SW480 (cell line): ENCODE measurements at places on chromosomes 3 and 15.

DNA sequence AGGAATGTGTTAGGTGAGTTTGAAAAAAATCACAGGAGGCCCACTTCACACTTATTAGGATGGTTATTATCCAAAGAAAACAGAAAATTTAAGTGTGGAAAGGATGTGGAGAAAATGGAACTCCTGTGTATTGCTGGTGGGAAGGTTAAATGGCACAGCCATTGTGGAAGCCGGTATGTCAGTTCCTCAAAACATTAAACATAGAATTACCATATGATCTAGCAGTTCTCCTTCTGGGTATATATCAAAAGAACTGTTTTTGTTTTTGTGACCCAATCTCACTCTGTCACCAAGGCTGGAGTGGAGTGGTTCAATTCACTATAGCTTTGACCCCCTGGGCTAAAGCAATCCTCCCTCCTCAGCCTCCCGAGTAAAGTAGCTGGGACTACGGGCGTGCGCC is 10.4 kb upstream of the ZFYVE19 start:
- no peak for DNase-seq

- DNase-seq, result peak; percentile 91
Observed at GRCh38 chr3:115784739-115785536, 161.6 kb downstream of the GAP43 start.

GRCh38 chr3:182668974-182669373 is 124.3 kb upstream of the ATP11B start:
- no peak for DNase-seq

DNA sequence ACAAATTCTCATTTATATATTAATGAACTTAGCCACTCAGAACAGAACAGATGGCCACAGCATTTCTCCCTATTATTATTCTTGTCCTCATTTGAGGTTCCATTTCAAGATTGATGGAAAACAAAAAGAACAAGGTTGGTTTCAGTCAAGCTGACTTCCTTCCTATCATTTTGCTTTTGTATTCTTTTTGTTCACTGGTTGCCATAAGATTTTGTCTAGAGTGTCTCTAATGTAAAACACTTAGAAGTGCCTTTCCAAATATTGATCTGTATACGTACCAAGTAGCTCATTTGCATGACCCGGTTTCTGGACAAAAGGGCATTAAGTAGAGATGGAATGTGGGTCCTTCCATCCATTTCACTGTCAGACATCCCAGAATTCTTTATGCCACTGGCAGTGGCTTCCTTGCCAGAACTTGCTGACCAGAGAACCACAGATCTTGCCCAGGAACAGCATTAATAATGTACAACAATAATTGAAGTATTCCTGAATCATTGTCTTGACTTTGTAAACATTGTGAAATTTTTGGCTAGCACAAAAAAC is 63.8 kb downstream of the PEX5L start:
- DNase-seq, result no peak

- DNase-seq, result no peak
Observed at GRCh38 chr3:65556934-65557577, 481.7 kb downstream of the MAGI1 start.

DNA sequence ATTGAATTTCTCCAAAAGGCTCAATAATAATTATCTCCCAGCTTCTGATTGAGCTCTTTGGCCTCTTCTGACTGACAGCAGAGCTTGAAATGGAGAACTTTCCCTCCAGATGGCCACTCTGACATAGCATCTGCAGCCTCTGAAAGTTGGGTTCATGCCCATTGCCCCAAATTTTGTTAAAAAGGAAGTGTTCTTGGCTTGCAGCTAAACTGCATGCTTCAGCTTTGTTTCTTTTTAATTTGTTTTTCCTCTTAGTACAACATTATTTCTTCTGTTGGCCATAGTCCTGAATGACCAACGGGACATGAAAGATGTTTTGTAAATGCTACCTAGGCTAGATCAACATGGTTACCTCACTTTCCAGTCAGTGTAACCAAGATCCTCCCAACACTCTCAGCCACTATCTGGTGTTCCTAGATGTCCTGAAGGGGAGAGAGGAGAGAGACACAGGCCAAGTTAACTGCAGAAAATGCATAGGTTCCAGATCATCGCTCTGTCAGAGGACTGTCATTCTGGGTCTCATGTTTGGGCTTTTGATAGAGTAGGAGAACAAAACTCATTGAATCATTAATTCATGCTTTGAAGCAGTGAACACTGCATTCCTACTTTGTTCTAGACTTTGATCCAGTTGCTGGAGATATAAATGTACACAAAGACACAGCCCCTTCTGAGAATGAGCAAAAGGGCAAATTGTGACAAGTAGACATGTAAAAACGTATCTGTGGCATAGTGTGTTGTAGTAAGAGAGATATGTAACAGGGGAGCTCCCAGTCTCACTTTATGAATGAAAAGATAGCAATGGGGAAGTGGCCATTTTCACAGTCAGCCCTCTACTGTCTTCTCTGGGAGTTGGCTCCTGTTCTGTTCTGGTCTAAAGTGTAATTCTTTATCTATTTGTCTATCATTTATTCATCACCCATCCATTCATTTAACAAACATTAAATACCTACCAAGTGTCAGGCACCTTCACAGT is 156.2 kb downstream of the ZNF621 start:
- no peak for DNase-seq

DNA sequence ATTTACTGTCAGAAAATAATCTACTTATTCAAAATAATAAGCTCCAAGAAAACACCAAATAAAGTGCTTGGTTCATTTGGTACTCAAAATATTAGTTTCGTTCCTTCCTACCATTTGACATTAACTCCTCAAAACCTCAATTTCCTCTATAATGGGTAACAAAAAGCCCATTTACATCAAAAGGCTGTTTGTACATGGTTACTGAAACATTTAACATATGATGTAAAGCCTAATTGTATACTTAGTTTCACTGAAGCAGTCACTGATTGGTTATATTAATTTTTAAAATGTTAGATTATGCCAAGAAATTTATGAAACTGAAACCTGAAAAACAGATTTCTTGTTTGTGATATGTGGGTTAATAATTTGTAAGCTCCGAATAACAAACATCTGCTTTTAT is 14.7 kb downstream of the XRN1 start:
- DNase-seq, result no peak

DNA sequence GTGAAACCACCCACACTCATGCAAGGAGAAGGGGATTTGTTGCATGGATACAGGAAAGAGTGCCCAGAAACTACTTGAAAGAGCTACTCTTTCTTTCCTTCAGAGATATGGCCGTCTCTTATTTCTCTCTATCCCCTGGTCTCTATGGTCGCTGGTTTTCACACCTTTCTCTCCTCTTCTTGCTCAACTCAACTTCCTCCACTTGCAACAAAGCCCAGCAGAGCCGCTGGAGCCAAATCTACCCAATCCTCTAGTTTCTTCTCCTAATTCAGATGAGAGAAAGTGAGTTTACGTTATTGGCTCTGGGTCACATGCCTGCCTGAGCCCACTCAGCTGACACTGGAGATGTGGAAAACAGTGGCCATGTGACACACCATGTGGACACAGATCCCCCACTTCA is 215.2 kb downstream of the OSBPL10 start:
- DNase-seq, result no peak

GRCh38 chr3:197006446-197006845 is 23.2 kb downstream of the MELTF start:
- no peak for DNase-seq

DNA sequence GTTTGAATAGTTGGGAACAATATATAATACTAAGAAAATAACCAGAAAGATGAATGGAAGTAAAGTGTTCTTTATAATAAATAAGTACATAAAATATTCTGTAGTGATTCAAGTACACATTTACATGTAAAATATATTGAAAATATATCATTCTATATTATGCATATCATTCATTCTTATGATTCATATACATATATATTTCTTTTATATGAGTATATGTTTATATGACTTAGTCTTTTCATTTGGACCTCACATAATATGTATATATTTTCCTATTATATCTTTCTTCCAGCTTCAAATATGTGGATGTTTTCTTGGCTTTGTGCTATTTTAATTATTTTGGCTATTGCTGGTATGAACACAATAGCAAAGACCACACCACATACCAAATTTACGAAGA is at the start of gene OTOL1:
OTOL1 (plus strand) TSS at position 301 of the 400 bp plus-strand sequence; CDS start at position 301, 0 bp downstream.
- DNase-seq, result no peak

GRCh38 chr3:48652923-48653715 is 9.6 kb downstream of the CELSR3 start:
- DNase-seq, result peak; percentile 76

DNA sequence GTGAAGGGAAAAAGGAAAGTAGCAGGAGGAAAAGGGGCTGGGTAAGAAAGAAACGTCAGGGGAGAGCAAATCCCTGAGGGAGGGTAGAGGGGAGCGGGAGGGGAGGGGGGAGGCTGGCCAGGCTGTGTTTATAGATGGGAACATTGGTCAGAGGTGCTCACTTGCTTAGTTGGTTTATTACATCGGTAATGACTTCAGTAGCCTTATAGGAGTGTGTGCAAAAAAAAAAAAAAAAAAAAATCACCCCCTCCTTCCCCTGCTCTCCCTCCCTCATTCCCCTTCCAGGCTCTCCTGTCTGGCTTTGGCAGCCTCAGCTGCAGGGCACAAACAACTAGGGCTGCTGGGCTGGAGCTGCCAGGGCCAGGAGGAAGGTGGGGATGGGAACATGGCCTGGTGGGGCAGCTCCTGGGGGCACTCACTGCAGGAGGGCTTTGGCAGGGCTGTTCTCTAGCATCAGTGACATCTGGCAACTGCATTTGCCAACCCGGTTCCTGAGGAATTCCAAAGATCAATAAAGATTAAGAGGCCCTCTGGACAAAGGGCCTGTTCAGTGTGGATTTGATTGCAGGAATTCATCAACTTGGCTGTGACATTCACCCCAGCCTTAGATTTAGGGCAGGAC is 334.5 kb upstream of the FRG2C start:
- no peak for DNase-seq

DNA sequence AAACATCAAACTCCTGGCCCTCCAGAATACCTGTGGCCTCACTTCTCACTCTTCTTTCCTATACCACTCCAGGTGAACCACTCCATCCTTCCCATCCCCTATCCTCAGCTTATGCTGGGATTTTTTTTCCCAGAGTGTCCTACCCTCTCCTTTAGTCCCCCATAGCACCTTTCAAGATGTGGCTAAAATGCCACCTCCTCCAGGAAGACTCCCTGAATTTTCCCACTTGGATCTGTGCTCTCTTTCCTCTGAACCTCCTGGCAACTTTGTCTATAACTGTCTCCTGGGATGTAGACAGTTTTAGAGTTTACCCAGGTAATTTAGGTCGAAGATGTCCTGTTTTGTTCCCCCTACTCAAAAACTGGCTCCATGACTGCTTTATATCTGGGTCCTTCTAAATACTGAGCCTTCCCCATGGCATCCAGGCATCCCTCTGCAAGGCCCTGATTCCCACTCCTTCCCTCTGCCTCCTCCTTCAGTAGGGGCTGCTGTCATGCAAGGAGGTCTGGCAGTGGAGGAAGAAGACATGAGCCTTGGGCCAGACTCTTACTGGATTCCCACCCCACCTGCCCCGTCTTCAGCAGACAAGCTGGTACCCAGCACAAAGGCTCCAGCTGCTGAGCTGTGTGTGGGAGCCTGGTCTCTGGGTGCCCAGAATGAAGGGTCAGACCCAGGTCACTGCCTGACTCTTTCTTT is 161.5 kb downstream of the SMAD6 start:
- DNase-seq, result no peak

- no peak for DNase-seq
Observed at GRCh38 chr3:17201538-17201937, 316.8 kb downstream of the PLCL2 start.

DNA sequence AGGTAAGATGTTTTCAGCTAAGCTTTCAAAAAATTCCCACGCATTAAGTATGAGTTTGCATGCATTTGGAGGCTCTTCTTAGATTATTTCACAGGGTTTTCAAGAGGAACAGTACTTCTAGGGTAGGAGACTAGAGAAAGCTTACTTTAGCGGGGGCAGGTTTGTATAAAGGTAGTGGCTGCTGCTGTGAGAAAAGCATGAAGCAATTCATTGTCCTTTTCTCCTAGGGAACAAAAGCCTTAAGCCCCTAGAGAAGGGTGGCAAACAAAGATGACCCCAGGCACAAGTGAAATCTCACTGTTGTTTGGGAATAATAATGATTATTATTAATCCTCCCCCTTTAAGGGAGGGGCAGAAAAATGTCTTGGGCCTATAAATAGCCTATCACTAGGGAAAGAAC is 310.7 kb downstream of the DIPK2A start:
- DNase-seq, result no peak

DNA sequence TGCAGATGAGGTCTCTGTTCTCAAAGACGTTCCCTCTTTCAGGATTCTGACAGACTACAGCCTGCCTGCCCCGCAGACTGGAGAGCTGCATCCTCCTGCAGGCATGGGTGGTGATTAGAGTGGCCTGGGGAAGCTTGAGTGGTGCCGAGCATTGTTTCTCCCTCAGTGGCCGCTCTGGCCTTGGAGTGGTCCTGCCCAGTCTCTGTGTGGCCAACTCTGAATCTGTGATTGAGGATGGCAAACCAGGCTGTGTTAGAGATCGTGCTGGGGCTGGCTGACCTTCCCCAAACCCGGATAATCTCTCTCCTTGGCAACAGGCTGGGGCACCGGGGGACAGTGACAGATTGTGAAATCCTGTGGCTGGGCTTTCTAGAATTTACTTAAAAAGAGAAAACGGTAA is 11.0 kb upstream of the ADCY5 start:
- DNase-seq, result no peak

DNA sequence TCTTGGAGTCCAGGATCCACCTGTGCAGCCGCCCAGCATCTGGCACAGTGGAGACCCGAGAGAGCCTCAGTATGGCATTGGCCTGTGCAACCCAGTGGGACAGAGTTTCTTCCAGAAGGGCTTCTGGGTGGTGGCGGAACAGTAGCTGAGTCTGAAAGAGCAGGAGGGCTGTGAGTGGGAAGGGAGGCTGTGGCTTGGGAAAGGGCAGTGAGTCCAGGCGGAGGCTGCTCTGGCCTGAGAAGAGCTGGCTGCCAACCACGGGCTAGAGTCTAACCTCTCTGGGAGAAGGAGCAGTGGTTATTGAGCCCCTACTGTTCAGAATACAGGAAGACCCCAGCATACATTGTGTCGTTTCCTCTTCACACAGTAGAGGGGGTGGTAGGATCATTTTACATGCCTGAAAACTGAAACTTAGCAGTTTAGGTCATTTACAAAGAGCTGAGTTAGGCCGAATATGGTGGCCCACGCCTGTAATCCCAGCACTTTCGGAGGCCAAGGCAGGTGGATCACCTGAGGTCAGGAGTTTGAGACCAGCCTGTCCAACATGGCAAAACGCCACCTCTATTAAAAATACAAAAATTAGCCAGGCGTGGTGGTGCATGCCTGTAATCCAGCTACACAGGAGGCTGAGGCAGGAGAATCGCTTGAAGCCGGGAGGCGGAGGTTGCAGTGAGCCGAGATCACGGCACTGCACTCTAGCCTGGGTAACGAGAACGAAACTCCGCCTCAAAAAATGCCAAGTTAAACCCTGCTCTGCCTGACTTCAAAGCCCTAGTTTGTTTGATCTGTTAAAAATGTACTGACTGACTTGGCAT is 3.2 kb downstream of the AEN start:
- peak; percentile 57 for DNase-seq

- DNase-seq, result no peak
Observed at GRCh38 chr3:11705049-11705448, 61.3 kb upstream of the VGLL4 start.

- DNase-seq, result no peak
Observed at GRCh38 chr3:71355862-71356261, 227.7 kb downstream of the FOXP1 start.
